ENCODE measurements at places on chromosomes 16 and 17. TPM values are rescaled to one million over a fixed set of nuclear protein-coding genes. Genes with fewer than 3 reads are reported as not detected.

GRCh38 chr16:85960486-85961046 is 61.6 kb downstream of the IRF8 start:
- no peaks in the 10 kb centered on the region for H3K27me3 ChIP-seq
- no peak overlapping the region for H3K4me3 ChIP-seq
- no peaks in the 10 kb centered on the region for H3K4me1 ChIP-seq
- no peak for DNase-seq
- no peak overlapping the region for H3K27ac ChIP-seq

- peaks cover 29% of the 10 kb centered on the region for H3K4me1 ChIP-seq
- no peak overlapping the region for H3K4me3 ChIP-seq
- no peaks in the 10 kb centered on the region for H3K27me3 ChIP-seq
- H3K27ac ChIP-seq = no peak overlapping the region
Observed at GRCh38 chr16:8882725-8883377, 700 bp downstream of the LITAFD start.

GRCh38 chr16:57732037-57732436 is 3.5 kb upstream of the KATNB1 start:
- H3K36me3 ChIP-seq = no peaks in the 10 kb centered on the region
- H3K4me1 ChIP-seq = peaks cover 17% of the 10 kb centered on the region
- no peaks in the 10 kb centered on the region for H3K27me3 ChIP-seq
- no peak overlapping the region for H3K4me3 ChIP-seq
- no peak overlapping the region for H3K27ac ChIP-seq

DNA sequence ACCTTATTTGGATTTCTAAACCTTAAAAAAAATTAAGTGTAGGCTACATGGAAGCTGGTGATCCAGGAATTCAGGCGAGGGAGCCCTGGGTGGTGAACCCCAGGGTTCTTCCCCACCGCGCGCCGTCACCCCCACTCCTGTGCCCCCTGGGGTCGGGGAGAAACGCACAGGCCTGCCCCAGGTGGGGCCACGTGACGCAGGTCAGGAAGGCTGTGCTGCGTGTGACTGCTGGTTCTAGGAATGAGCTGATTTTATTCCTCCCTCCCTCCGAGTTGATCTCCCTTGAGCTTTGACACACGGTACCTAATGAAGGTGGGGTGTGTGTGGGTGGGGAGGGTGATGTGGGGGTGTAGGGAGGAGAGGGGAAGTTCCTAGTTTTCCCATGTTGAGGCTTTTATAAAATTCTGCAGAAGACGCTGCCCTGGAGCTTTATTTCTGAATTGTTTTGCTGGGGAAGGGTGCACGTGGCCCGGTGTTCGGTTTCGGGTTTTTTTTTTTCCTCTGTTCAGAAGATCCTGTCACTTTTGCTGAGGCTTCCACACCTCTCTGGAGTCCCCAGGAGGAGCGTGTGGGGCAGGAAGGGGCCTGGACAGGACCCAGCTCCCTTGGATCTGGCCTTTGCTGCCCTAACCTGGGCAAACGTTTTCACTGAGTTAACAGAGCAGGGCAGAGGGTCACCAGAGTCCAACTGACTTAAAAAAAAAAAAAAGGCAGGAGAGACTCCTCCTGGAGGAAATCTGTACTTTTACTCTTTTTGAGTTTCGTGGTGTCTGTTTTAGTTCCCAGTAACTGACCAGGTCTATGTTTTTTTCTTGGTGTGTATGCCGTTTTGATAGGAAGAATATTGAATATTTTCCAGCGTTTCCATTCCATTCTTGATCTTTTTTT is 55.8 kb upstream of the GSE1 start:
- H3K36me3 ChIP-seq = no peaks in the 10 kb centered on the region
- H3K4me1 ChIP-seq = peaks cover 32% of the 10 kb centered on the region
- H3K4me3 ChIP-seq = peak overlapping the region; percentile 64
- H3K27ac ChIP-seq = peak overlapping the region; percentile 97
- peak; percentile 71 for DNase-seq
- no peaks in the 10 kb centered on the region for H3K27me3 ChIP-seq

GRCh38 chr17:76585649-76586593 is at the start of gene ST6GALNAC2:
ST6GALNAC2 (minus strand) TSS chr17:76585860; CDS start chr17:76585808, 52 bp downstream.
- DNase-seq = peak; percentile 71
- H3K27me3 ChIP-seq = peaks cover 55% of the 10 kb centered on the region
- no peaks in the 10 kb centered on the region for H3K36me3 ChIP-seq
- peaks cover 17% of the 10 kb centered on the region for H3K4me1 ChIP-seq
- peak within 1 kb of the TSS; percentile 30 for H3K27ac ChIP-seq
- H3K4me3 ChIP-seq = peak within 1 kb of the TSS; percentile 56

- peak; percentile 96 for DNase-seq
- peaks cover 16% of the 10 kb centered on the region for H3K4me1 ChIP-seq
- H3K27ac ChIP-seq = peak within 1 kb of the TSS; percentile 96
- peak within 1 kb of the TSS; percentile 79 for H3K4me3 ChIP-seq
- no peaks in the 10 kb centered on the region for H3K36me3 ChIP-seq
Observed at GRCh38 chr17:43778337-43779144, at the start of gene DUSP3. DUSP3 (minus strand) TSS chr17:43778977; CDS start chr17:43778924, 53 bp downstream.

- no peak overlapping the region for H3K4me3 ChIP-seq
- peak overlapping the region; percentile 79 for H3K27ac ChIP-seq
- no peaks in the 10 kb centered on the region for H3K27me3 ChIP-seq
- H3K36me3 ChIP-seq = no peaks in the 10 kb centered on the region
Observed at GRCh38 chr17:80892019-80892855, 99.4 kb upstream of the CHMP6 start.

- H3K4me1 ChIP-seq = peaks cover 23% of the 10 kb centered on the region
- H3K36me3 ChIP-seq = no peaks in the 10 kb centered on the region
- H3K27me3 ChIP-seq = no peaks in the 10 kb centered on the region
- H3K27ac ChIP-seq = peak overlapping the region; percentile 60
Observed at GRCh38 chr16:67278773-67279295, 498 bp upstream of the PLEKHG4 start.

GRCh38 chr17:31294820-31295488 is 2.1 kb downstream of the OMG start:
- H3K36me3 ChIP-seq = no peaks in the 10 kb centered on the region
- H3K27ac ChIP-seq = no peak overlapping the region
- H3K27me3 ChIP-seq = no peaks in the 10 kb centered on the region
- peaks cover 4% of the 10 kb centered on the region for H3K4me1 ChIP-seq
- no peak for DNase-seq

- DNase-seq = no peak
- H3K4me1 ChIP-seq = peaks cover 29% of the 10 kb centered on the region
- H3K27ac ChIP-seq = no peak overlapping the region
Observed at GRCh38 chr17:73224237-73224636, 31.4 kb downstream of the COG1 start.

GRCh38 chr17:51487947-51488346 is 227.6 kb downstream of the UTP18 start:
- no peaks in the 10 kb centered on the region for H3K36me3 ChIP-seq
- H3K4me3 ChIP-seq = no peak overlapping the region
- no peaks in the 10 kb centered on the region for H3K27me3 ChIP-seq
- H3K27ac ChIP-seq = no peak overlapping the region
- no peaks in the 10 kb centered on the region for H3K4me1 ChIP-seq

DNA sequence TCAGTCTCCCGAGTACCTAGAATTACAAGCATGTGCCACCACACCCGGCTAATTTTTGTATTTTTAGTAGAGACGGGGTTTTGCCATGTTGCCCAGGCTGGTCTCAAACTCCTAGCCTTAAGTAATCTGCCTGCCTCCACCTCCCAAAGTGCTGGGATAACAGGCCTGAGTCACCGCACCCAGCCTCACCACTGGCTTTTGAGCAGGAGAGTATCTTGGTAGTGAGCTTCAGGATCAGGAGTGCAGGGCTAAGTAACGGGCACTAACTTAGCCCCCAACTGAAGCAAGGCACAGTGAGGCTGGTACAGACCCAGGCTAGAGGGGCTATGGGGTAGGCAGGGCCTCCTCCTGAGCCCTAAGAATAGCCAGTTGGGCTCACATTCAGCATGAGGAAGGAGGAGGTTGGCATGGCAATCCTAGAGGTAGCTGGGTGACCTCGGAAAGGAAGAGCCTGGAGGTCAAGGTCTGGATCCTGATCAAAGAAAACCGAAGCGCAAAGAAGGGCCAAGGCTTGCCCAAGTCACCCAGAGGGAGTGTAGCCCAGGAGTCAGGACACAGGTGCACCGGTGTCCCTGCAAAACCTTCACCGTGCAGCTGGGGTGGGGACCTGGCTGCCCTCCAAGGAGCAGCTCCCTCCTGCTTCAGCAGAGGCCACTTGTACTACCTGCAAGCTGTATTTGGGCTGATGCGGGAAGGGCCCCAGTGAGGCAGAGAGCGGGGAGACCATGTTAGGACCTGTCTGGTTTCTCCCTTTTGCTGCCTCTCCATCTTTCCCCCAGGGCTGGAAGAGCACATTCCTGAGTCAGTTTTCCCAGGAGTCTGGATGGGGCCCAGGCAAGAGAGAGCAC is 1.3 kb upstream of the ADGRG5 start:
- peak overlapping the region; percentile 1 for H3K27ac ChIP-seq
- no peak overlapping the region for H3K4me3 ChIP-seq
- no peaks in the 10 kb centered on the region for H3K36me3 ChIP-seq
- DNase-seq = no peak

DNA sequence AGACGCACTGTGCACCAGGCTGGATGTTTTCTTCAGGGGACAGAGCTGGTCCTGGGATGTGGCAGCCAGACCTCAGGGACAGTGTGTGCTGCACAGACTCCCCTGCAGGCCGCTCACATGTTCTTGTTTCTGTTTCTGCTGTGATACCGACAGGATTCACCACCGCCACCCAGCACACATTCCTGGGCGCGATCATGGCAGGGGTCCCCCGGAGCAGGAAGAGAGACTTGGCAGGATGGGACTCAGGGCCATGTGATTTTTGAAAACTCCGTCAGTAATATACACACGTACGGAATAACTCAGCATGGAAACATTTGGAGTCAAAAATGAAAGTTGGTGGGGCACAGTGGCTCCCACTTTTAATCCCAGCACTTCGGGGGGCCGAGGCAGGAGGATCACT is 79.0 kb downstream of the HAPSTR1 start:
- no peaks in the 10 kb centered on the region for H3K4me1 ChIP-seq
- H3K4me3 ChIP-seq = no peak overlapping the region
- no peak for DNase-seq
- no peak overlapping the region for H3K27ac ChIP-seq
- no peaks in the 10 kb centered on the region for H3K36me3 ChIP-seq

GRCh38 chr16:55906123-55906522 is 30.9 kb upstream of the CES5A start:
- H3K27me3 ChIP-seq = no peaks in the 10 kb centered on the region
- H3K27ac ChIP-seq = no peak overlapping the region
- DNase-seq = no peak

- DNase-seq = no peak
- no peaks in the 10 kb centered on the region for H3K36me3 ChIP-seq
- no peaks in the 10 kb centered on the region for H3K27me3 ChIP-seq
- H3K4me1 ChIP-seq = no peaks in the 10 kb centered on the region
- no peak overlapping the region for H3K27ac ChIP-seq
- H3K4me3 ChIP-seq = no peak overlapping the region
Observed at GRCh38 chr16:5633845-5634440, 536.3 kb upstream of the EEF2KMT start.

DNA sequence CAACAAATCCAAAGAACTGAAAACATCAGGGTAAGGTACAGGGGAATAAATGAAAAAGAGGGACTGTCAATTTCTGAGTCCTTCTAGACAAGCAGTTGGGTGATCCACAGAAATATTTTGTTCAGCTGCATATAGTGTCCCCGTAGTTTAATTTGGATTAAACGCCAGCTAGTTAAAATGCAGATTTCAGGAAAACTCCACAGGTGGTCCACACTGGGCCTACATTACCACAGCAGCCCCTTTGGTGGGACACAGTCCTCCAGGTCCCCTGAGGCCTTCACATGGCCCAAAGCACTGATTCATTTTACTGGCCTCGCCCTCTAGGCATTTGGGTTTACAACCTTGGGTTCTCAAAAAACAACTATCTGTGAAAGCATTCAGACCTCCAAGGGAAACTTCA is 4.6 kb downstream of the ARHGAP17 start:
- no peaks in the 10 kb centered on the region for H3K36me3 ChIP-seq
- no peak for DNase-seq
- no peaks in the 10 kb centered on the region for H3K27me3 ChIP-seq
- H3K4me3 ChIP-seq = no peak overlapping the region

DNA sequence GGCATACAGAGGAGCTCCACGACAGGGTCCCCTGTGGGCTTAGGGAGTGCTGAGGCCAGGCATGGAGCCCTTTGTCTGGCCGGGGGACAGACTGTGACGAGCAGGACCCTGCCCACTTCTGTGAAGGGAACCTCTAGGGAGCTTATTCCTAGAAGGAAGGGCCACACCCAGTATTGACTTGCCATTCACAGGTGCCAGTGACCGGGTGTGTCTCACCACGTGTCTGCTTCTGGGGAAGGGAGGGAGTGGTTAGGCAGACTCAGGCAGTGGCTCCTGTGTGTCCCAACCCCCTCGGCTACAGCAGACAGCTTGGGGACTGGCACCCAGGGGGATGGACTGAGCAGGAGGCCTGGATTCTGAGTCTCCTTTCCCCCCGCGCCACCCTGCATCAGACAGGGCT is 57.2 kb downstream of the SOCS1 start:
- no peaks in the 10 kb centered on the region for H3K36me3 ChIP-seq
- H3K27me3 ChIP-seq = no peaks in the 10 kb centered on the region

TBC1D3H gene
- not detected for total RNA-seq

TVP23A gene
- total RNA-seq = not detected

PRDM7 gene
- total RNA-seq = not detected

SLC35G6 gene
- total RNA-seq = not detected

NACA2 gene
- not detected for total RNA-seq

OR1D5 gene
- total RNA-seq = not detected

KRTAP3-2 gene
- total RNA-seq = not detected

Measured in transverse colon (tissue), 4 donors.